Activated T-cell treated with anti-CD3 and anti-CD28 coated beads, Interleukin-2, amount 50 U/mL, for 48 hours (primary cell): ENCODE measurements at places on chromosomes 12 and 14.

DNA sequence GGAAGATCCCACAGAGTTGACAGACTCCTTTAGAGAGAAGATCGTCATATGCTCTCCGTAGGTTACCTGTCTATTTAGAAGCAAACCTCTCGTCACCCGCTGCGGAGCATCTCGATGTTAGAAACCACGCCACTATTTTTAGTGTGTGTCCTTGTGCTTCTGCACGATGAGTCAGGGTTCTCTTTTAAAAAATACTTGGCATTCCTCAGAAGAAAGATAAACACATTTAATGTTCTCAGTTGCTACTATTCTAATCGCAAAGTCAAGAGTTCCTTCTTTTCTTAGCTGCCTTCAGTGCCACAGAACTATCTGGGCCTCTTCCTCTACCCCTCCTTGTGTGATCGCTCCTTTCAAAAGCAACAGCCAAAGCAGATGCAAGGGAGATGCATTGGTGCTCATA, 192.4 kb downstream of the PELI2 start:
- no peak for DNase-seq

DNA sequence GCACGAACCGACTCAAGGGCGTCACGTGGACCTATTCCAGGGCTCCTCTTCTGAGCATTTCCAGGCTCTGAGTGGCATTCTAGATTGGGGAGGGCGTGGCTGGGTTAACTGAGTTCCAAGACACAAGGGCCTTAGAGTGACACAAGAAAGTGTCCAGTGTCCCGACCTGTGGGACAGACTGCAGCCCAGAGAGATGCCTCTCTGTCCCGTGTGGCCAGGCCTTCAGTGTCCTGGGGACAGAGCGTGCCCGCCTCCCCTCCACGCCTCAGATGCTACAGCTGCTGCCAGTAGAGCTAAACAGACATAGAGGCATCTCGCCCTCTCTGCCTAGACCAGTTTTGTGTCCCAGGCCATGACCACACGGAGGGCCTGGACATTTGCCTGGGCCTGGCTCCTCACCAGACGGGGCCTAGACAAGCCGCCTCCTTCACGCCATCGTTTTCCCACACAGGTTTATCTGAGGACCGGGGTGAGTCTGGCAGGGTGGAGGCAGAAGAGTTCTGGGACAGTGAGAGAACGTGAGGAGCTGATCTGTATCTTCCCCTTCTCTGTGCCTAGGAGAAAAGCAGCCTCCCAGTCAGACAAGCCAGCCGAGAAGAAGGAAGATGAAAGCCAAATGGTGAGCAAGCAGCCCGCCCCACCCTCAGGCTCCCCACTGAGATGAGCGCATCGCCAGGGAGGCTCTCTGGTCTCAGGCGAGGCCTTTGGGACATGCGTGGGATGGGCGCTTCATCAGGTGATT, 27.1 kb downstream of the DEGS2 start:
- no peak for DNase-seq

- no peak for DNase-seq
Measured at GRCh38 chr12:93089805-93090569, 160.9 kb upstream of the EEA1 start.

DNA sequence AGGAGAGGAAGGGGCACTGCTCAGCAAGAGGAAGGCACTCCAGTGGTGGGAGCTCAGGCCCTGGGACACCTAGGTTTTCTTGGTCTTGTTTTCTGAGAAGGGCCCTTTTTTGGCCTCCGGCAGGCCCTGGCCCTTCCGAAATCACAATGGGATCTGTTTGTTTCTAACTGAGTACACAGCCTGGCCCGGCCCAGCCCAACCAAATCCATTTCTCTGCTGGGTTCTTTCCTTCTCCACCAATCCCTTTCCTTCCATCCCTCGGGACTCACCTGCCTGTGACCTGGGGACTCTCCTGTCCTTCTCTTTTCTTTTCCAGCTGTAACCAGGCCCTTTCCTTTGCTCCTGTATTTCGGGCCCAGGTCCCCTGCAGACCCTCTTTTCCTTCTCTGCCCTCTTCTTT, 18.6 kb downstream of the TEAD4 start:
- no peak for DNase-seq

- peak; percentile 36 for DNase-seq
Measured at GRCh38 chr14:56004786-56005185, 113.4 kb upstream of the PELI2 start.

- DNase-seq, result no peak
Measured at GRCh38 chr14:105267820-105268548, 19.7 kb downstream of the BTBD6 start.

GRCh38 chr12:47085815-47086252, 6.1 kb upstream of the AMIGO2 start:
- no peak for DNase-seq

DNA sequence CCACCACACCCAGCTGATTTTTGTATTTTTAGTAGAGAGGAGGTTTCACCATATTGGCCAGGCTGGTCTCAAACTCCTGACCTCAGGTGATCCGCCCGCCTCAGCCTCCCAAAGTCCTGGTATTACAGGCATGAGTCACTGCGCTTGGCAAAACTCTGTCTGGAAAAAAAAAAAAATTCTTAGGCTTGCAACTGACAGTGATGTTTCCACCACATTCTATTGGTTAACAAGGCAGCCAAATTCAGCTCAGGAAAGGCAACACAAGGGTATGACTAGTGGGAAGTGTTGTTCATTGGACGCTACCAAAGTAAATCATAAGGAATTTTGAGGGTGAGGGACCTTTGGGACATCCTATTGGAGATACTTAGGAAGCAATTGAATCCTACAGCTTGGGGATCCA, 2.9 kb upstream of the SBNO1 start:
- DNase-seq, result no peak

GRCh38 chr12:43872396-43872795, 36.5 kb downstream of the TMEM117 start:
- DNase-seq, result no peak

DNA sequence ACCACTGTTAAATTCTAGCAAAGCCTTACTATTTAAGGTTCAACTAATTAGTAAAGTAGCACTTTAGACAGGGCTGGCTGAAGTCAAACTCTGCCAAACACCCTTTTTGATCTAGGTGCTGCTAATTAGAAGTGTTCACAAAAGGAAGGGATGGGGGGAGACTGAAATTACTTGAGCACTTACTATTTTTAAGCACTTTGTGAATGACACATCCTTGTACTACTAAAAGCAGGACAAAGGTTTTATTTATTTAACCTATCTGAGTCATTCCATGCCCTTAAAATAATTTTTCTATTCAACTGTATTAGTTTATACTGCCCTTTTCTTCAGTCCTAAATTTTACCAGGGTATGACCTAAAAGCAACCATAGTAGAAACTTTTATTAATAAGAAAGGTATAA, 20.1 kb downstream of the MBIP start:
- DNase-seq, result no peak

DNA sequence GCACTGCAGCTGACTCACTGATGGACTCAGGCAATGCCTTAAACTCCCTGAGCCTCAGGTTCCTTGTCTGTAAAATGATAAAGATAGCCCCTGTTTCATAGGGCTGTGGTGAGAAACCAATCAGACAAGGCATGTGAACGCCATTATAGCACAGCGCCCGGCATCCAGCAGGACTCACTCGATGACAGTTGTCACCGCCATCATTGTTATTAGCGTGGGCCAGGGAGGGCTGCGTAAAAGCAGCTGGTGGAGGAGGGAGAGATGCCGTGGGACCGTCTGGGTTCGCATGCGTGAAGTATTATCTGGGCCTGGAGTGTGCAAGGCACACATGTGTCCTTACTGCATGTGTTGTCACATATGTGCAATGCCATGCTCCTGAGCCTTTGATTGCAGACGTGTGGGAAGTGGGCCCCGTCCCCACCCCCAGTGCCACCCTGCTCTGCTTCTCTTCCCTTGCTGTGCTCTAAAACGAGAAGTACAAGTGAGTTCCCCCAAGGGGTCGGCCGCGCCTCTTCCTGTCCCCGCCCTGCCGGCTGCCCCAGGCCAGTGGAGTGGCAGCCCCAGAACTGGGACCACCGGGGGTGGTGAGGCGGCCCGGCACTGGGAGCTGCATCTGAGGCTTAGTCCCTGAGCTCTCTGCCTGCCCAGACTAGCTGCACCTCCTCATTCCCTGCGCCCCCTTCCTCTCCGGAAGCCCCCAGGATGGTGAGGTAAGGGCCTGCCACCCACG, at the start of gene PTPN6:
Gene PTPN6 (plus strand): TSS at position 546 of the 730 bp plus-strand sequence. CDS start 157 bp downstream, at position 703.
- peak; percentile 73 for DNase-seq

GRCh38 chr12:24937553-24938244, 11.2 kb downstream of the BCAT1 start:
- no peak for DNase-seq

- DNase-seq, result no peak
Measured at GRCh38 chr14:49114161-49114893, 471.9 kb downstream of the RPS29 start.

DNA sequence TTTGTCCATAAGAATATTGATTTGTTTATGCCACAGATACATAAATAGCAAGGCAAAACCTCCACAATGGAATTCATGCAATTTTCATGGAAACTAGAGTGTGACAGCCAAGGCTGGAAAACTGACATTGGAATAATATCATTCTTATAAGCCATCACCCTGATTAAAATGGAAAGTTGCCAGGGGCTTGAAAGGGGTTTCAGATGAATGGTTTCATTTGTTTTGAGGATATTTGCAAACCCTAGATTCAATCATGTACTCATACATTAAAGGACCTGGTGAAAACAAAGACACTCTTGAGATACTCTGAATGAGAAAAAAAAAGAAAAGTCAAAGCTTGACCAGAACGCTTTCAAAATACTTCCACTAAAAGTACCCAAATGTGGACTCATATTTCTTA, 205.7 kb downstream of the DIO2 start:
- no peak for DNase-seq

DNA sequence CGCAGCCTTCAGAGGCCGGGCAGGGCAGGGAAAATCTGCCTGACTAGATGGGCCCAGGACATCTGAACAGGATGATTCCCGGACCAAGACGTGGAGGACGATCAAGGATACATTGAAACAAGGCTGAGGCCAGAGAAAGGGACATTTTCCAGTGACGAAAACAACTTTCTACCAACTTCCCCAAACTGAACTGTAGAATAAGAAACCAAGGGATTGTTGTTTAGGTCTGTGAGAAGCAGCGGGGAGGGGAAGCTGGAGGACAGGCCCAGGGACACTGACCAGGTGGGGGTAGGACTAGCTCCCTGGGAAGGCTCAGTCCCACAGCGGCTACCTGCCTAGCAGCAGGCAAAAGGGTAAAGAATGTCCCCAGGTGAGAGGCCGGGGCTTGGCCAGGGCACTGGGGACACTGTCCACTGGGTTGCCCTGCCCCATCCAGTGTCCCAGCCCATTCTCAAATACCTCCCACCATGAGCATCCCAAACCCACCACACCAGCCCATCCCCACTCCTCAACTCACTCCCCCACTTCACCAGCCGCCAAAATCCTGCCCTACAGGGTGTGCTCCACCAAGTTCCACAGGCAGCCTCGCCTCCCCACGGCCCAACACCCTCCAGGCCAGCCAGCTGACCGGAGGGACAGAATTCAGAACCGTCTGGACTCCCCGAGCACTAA, 995 bp downstream of the TNFRSF1A start:
- no peak for DNase-seq

DNA sequence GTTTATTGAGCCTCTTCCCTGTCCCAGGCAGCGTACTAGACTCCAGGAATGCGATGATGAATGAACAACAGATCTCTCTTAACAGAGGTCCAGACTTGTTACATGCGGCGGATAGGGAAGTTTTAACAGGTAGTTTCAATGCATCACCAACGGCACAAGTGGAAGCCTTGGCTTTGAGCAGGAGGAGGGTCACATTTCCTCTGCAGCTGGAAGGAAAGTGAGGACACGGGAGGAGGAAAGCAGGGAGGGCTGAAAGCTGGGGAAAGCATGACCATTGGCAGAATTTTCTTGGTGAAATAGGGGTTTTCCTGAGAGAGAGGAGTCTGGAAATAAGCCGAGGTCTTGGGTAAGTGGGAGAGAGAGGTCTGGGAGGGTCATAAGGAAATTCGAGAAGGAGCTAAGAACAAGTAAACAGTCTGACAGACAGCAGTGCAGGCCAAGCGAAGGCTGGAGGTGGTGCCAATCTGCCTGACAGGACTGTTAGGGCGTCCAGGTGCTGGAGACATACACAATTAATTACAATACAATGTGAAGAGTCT, 15.4 kb downstream of the BHLHE41 start:
- no peak for DNase-seq

- DNase-seq, result no peak
Measured at GRCh38 chr14:63287666-63288483, 30.9 kb downstream of the GPHB5 start.

DNA sequence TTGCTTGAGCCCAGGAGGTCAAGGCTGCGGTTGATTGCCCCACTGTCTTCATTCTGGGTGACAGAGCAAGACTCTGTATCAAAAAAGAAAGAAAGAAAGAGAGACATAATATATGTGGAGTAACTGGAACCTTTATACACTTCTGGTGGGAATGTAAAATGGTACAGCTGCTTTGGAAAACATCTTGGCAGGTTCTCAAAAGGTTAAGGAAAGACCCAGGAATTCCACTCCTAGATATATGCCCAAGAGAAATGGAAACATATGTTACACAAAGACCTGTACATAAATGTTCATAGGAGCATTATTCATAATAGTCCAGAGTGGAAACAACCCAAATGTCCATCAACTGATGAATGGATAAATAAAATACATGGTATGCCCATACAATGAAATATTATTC, 7.2 kb downstream of the RBMS2 start:
- DNase-seq, result no peak

GRCh38 chr14:90597961-90598360, 201.1 kb downstream of the CALM1 start:
- no peak for DNase-seq

GRCh38 chr14:100058777-100059437, 6.3 kb upstream of the EVL start:
- DNase-seq, result no peak

DNA sequence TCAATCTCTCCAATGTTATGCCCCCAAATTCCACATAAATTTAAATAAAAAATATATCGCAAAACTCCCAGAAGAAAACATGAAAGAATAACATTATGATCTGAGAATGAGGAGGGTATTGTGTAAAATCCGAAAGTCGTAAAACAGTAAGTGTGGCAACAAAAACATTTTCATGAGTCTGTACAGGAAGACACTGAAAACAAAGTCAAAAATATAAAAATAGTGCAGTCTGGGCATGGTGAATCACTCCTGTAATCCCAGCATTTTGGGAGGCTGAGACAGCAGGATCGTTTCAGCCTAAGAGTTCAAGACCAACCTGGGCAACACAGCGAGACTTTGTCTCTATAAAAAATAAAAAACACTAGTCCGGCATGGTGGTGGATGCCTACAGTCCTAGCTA, 57.1 kb downstream of the SPTLC2 start:
- DNase-seq, result no peak

GRCh38 chr12:129848876-129849275, 54.9 kb downstream of the TMEM132D start:
- DNase-seq, result no peak

GRCh38 chr14:35740215-35740614, 68.9 kb downstream of the RALGAPA1 start:
- DNase-seq, result no peak

GRCh38 chr12:43501703-43502102, 50.3 kb downstream of the ADAMTS20 start:
- no peak for DNase-seq

GRCh38 chr12:123933214-123933613, 39.4 kb downstream of the CCDC92 start:
- no peak for DNase-seq

GRCh38 chr14:50072395-50072794, 44.0 kb downstream of the VCPKMT start:
- no peak for DNase-seq

- DNase-seq, result no peak
Measured at GRCh38 chr12:57563358-57563757, 13.5 kb downstream of the KIF5A start.

GRCh38 chr12:107317751-107318555, 224.6 kb upstream of the CRY1 start:
- peak; percentile 85 for DNase-seq
